ENCODE measurements at places on chromosomes 11 and 22.

DNA sequence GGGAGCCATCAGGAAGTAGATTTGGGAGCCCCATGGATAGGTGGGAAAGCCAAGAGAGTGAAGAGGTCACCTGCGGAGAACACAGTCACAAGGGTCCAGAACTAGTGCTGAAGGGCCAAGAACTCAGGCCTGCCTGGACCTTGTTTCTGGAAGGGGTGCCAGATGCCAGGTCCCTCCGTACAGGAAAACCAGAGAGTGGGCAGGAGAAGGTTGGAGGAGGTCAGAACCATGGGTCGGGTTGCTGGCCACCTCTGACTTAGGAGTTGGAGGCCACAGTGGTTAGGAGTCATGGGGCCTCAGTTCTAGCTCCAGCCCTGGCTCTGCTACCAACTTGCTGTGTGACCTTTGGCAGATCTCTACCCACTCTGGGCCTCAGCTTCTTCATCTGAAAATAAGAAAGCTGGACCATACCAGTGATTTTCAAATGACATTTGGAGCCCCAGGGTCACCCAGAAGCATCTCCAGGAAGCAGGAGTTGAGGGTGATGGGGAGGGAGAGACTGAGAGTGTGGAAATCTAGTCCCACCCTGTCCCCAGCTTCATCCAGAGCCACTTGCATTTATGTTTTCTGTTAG lies 20.8 kb upstream of the TUB start:
- DNase-seq: no peak

DNA sequence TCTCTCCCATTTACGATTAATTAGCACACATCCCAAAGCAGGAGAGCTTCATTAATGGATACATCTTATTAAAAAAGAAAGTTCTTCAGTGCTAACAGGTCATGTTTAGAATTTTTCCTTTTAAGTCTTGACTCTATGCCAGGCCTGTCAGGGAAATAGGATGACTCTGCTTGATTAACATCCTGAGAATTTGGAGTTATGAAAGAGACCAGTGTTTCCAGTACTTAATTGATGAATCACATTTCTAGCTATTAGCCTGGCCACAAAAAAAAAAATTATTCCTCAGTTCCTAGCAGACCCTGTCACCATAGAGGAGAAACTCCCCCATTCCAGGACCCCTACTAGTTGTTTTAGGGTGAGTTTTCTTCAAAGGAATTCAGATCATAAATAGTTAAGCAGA lies 23.6 kb upstream of the ME3 start:
- no peak for DNase-seq

GRCh38 chr11:45907911-45908370 lies 870 bp upstream of the FREY1 start:
- no peak for DNase-seq

DNA sequence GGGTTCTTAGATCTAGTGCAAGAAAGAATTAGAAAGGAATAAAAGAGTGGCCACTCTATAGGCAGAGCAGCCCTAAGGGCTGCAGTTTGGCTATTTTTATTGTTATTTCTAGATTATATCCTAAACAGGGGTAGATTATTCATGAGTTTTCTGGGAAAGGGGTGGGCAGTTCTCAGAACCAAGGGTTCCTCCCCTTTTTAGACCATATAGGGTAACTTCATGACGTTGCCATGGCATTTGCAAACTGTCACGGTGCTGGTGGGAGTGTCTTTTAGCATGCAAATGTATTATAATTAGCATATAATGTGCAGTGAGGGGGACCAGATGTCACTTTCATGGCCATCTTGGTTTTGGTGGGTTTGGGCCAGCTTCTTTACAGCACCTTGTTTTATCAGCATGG lies 44.6 kb downstream of the METTL15 start:
- DNase-seq: no peak

DNA sequence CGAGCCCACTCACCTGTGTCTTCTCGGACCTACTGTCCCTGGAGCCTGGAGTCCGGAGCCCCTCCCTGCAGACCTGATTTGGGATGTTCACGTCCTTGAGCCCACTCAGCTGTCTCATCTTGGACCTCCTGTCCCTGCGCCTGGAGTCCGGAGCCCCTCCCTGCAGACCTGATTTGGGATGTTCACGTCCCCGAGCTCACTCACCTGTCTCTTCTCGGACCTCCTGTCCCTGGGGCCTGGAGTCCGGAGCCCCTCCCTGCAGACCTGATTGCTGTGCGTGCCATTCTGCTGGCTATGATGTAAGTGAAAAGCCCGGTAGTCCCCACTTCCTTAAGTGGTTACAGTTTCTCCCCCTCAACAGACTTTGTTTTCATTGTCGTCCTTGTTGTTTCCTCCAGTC lies 867.1 kb downstream of the BRD1 start:
- no peak for DNase-seq

DNA sequence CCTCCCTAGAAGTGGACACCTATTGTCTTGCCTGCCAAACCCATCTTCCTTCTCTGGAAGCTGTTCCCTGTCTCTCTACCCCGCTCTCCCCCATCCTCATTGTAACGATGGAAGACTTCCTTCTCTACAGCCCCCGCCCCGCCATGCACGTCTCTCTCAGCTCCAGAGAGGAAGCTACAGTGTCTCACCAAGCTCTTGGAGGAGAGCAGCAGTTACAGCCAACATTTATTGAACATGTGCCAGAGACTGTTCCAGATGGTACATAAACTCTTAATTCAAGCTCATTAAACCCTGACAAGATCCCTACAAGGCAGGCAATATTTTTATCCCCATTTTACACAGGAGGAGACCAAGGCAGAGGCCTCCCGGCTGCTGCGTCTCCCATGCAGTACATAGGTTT lies 15.1 kb downstream of the MCHR1 start:
- DNase-seq: no peak

GRCh38 chr11:20880094-20880493 lies 210.7 kb downstream of the NELL1 start:
- DNase-seq: no peak

DNA sequence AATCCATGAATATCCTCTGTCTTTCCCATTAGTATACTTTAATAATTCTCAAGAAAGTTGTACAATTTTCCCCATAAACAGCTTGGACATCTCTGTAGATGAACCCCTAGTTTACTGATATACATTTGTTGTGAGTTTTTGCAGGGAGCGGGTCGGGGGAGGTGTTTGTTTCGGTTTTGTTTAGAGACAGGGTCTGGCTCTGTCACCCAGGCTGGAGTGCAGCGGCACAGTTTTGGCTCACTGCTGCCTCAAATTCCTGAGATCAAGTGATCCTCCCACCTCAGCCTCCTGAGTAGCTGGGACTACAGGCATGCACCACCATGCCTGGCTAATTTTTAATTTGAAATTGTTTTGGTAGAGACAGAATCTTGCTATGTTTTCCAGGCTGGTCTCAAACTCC lies 57.6 kb downstream of the IGLL5 start:
- no peak for DNase-seq

- no peak for DNase-seq
Observed at GRCh38 chr11:62013537-62014476, 46.4 kb upstream of the FTH1 start.

DNA sequence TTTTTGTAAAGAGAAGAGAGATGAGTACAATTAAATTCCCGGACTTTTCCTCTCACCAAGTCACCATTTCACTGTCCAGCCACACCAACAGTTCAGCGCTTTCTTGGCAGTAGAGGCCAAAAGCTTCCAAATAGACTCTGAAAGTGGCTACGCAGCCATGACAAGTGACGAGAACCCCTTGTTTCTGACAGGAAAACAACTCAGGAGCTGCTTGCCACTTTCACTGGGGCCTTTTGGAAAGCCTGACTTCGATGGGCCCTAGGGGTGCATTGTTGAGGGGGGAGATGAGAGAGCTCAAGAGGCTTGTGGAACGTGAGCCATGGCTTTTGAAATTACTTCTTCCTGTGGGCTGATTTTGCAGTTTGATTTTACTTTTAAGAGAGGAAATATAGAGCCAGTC lies 422.1 kb upstream of the FAT3 start:
- no peak for DNase-seq

GRCh38 chr11:66089067-66089466 lies 19.0 kb downstream of the PACS1 start:
- no peak for DNase-seq

- no peak for DNase-seq
Observed at GRCh38 chr11:102559839-102560238, 29.3 kb upstream of the MMP7 start.

GRCh38 chr11:81989093-81989492 lies 744.6 kb downstream of the FAM181B start:
- DNase-seq: no peak

- DNase-seq: no peak
Observed at GRCh38 chr11:126591966-126592489, 236.5 kb downstream of the ST3GAL4 start.

- no peak for DNase-seq
Observed at GRCh38 chr11:128379587-128380580, 207.5 kb downstream of the ETS1 start.

GRCh38 chr11:102111011-102111786 lies 952 bp downstream of the YAP1 start:
- DNase-seq: peak; percentile 2

- no peak for DNase-seq
Observed at GRCh38 chr11:131064373-131064991, 148.2 kb upstream of the SNX19 start.

- DNase-seq: no peak
Observed at GRCh38 chr11:130055617-130056016, 14.1 kb upstream of the APLP2 start.

- DNase-seq: peak; percentile 2
Observed at GRCh38 chr11:61507962-61508861, at the start of gene LRRC10B. TSS of gene LRRC10B (plus strand) at chr11:61508749. CDS start at chr11:61508999, 250 bp downstream.

DNA sequence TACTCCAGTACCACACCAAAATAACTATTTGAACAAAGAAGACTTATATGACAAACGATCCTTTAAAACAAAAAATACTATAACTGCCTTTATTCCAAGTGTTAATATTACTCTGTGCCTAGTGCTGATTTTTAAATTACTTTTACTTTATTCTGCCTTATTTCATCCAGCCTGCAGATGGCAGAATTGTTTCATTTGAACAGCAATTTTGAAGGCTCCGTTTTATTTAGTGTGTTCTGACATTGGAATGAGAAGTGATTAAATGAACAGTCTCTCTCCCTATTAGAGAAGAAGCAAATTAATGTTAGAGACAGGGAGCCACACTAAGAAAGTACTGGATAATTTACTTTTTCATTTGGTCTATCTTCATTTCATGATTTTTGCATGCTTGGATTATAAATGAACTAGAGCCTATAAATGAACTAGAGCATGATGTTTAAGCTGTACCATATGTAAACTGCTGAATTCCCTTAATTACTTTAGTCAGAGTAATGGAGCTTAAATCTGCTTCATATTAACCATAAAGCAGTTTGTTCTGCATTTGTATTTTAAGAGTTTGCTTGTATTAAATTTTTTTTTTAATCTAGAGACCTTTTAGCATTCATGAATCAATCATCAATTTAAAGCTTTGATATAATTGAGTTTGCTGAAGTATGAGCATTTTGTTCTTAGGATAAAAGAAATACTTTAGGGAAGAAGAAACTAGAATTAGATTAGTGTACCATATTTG lies 9.8 kb downstream of the PDHX start:
- no peak for DNase-seq

GRCh38 chr11:108534274-108534882 lies 36.2 kb upstream of the POGLUT3 start:
- no peak for DNase-seq

DNA sequence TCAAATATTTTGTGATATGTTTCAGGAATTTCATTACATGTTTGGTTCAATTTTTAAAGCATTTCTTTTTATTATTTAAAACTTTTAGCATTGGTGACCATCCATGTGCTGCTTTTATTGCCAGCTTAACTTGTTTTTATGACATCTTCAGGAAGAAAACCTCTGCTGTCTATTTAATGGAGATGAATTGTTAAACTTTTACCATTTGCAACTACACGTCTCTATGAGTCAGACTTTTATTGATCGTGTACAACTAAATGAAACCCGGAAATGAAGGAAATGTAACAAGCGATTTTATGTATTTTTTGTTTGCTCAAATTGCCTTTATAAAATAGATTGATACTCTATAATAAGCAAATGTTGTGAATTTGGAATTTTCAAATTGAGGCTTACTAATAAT lies 113.0 kb downstream of the PTPRJ start:
- no peak for DNase-seq

DNA sequence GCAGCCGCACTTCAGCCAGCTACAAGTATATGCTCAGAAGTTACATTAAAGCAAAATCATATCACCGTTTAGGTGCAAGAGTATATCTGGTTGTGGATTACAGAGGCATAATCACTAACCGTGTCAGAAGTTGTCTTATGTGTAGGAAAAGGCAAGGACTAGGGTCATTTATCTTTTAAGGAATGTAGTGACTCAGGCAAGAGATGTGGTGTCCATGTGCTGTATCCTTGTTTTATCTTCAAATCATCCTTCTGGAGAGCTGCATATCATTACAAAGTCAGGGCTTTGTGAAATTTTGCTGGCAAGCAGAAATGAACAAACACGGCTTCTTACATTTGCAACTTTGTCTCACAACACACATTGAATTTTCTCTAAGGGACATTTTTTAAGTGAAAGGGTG lies 12.7 kb upstream of the CHORDC1 start:
- DNase-seq: no peak

GRCh38 chr11:113370634-113371033 lies 16.9 kb upstream of the ANKK1 start:
- DNase-seq: no peak

DNA sequence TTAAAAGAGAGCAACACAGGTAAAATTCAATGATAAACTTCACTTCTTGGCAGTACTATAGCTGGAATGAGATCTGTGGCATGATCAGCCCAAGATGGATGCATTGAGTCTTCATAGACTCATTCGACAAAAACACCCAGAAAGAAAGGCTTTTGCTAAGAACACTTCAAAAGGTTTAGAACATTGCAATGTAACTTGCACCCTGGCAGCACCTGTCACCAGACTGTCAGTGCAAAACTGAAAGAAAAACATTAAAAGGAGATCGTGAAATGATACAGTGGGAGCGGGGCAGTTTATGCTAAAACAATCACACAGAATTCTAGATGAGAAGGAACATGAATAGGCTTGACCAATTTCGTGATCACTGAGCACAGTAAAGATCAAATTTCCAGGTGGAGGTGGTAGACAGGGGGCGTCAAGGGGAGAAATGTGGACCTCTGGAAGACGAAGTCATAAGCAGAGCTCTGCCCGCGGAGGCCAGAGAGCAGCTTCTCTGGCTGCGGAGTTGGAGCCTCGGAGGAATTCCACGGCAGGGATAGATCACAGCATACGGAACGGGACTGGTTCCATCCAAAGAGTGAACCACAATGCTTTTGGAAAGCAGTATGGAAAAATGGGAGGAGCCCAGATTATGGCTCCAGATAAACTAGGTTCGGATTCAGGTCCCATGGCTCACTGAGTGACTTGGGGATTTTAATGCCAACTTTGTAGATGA lies 11.9 kb downstream of the VSIG10L2 start:
- DNase-seq: no peak

GRCh38 chr22:32281072-32281471 lies 25.9 kb upstream of the SLC5A4 start:
- DNase-seq: no peak

- DNase-seq: no peak
Observed at GRCh38 chr22:44639891-44640617, 62.0 kb upstream of the PRR5 start.

GRCh38 chr11:76785513-76785912 lies 2.4 kb downstream of the TSKU start:
- DNase-seq: no peak

- DNase-seq: no peak
Observed at GRCh38 chr22:41538583-41538982, 5.7 kb downstream of the POLR3H start.

GRCh38 chr11:4019891-4020290 lies 74.7 kb upstream of the RRM1 start:
- no peak for DNase-seq

Measured in stimulated activated CD4-positive, alpha-beta T cell treated with anti-CD3 and anti-CD28 coated beads, TNF-alpha, amount 100 ng/mL, for 24 hours (primary cell).